Left renal pelvis (tissue), 4 donors: ENCODE measurements at places on chromosomes 6 and 20.

GRCh38 chr20:20092827-20093226 is 40.5 kb downstream of the CFAP61 start:
- DNase-seq: no peak

DNA sequence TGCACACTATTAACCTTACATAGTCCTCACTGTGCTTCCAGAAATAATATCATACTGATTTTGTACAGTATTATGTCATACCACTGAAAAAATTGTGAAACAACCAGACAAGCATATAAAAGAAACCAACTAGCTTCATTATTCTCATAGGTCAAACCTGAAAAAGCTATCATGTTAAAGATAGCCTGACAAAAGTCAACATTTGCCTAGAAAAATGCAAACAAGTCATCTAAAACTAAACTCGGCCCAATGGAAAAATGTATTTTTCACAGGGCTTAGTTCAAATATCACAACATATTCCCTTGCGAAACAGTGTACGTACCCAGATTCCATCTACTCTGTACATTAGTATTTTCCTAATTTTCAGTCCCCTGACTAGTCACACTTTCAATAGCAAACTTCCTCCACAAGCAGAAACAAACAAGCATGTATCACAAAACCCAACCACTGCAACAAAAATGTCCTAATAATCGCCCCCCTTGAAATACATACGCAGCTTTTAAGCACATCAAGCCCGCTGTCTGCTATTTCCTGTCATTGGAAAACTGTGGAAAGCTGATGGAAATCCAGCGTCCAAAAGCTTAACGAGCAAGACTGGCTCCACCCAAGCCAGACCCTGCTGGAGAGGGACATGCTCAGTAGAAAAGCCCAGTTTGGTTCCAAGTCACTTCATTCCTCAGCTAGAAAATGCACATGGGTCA is 93.1 kb downstream of the EPB41L2 start:
- peak; percentile 41 for DNase-seq

- no peak for DNase-seq
These were observed 1.6 kb upstream of the ARHGAP40 start for GRCh38 chr20:38600057-38600456.

DNA sequence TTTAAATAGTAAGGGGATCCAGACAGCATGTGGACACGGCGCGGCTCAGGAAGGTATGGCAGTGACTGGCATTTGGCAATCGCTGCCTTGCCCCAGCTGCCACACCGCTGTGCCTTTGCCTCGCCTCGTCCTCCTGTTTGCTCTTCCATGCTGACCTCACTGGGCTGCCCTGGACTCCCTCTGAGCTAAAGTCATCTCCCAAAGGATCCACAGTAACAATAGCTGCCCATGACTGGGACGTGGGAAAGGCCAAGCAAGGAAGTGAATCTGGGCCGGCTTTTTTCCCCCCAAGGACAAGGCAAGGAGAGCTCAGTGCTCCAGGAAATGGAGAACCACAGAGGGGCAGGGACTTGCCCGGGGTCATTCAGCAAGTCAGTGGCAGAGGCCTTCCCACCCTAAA is 48.1 kb downstream of the JPH2 start:
- no peak for DNase-seq

- no peak for DNase-seq
These were observed 181.0 kb downstream of the TRIM27 start for GRCh38 chr6:28742668-28743270.

GRCh38 chr6:156845454-156846155 is 68.4 kb downstream of the ARID1B start:
- DNase-seq: no peak

DNA sequence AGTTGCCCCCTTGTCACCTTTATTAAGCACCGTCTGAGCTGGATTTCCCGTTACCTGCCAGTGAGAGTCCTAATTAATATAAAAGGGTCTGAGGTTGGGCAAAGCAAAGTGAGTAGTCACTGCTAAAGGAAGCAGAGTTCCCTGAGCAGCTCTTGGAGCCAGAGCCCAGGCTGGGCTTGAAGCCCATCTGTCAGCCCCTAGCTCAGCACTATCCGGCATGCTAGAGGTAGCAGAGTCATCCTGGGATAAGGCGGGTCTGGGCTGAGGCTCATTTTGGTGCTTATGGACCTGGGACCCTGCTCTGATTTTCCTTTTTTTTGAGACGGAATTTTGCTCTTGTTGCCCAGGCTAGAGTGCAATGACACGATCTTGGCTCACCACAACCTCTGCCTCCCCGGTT is 46.2 kb downstream of the ADNP start:
- no peak for DNase-seq

GRCh38 chr20:51004305-51004727 is 18.6 kb downstream of the KCNG1 start:
- no peak for DNase-seq

- DNase-seq: no peak
These were observed 298.5 kb upstream of the SLC35B3 start for GRCh38 chr6:8733879-8734278.

- no peak for DNase-seq
These were observed 134.2 kb downstream of the CEP57L1 start for GRCh38 chr6:109229536-109229935.

- no peak for DNase-seq
These were observed 102.7 kb upstream of the QKI start for GRCh38 chr6:163311830-163312229.

DNA sequence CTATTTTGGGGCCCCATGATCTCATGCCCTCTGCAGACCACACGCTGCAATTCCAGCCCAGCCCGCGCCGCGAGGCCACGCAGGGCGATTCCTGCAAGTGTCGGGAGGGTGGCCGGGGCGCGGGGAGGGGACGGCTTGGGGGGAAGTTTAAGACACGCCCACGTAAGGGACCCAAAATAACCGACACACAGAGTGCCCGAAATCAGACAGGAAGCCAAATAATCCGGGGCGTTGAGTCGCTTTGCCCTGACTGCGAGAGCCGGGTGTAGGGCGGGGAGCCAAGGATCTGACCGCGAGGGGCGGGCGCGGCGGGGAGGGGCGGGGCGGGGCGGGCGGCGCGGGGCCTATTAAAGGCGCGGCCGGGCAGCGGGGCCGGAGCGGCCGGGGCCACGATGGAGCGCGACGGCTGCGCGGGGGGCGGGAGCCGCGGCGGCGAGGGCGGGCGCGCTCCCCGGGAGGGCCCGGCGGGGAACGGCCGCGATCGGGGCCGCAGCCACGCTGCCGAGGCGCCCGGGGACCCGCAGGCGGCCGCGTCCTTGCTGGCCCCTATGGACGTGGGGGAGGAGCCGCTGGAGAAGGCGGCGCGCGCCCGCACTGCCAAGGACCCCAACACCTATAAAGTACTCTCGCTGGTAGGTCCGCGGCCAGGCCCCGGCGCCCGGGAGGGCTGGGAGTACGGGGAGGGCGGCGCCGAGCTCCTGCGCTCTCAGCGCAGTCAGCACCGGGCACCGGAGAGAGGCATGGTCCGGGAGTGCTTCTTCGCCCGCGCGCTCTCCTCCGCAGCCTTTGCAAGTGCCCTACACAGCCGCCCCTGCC is at the start of gene ENPP1:
TSS of gene ENPP1 (plus strand) at position 377 of the 816 bp plus-strand sequence. CDS start at position 393, 16 bp downstream.
- no peak for DNase-seq

- DNase-seq: no peak
These were observed 87.0 kb upstream of the ADGRF1 start for GRCh38 chr6:47129129-47129528.

DNA sequence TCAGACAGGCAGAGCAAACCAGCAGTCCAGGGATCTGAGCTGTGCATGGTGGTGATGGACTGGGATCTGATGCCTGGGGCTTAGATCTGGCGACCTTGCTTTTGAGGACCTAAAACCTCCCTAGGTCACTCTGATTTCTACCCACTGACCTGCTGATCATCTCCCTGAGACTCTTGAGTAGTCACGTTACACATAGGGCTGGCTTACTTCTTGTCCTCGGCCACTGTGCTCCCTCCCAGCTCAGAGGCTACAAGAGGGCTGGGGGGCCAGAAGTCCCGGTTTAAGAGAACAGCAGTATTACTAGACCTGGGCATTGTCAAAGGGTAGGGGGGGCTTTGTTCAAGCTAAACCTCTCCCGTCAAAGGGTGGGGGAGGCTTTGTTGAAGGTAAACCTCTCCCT is 5.5 kb downstream of the DYNLT1 start:
- no peak for DNase-seq

- no peak for DNase-seq
These were observed 32.2 kb upstream of the REV3L start for GRCh38 chr6:111515259-111515658.

- no peak for DNase-seq
These were observed 512.7 kb downstream of the DHX35 start for GRCh38 chr20:39474879-39475278.

- no peak for DNase-seq
These were observed 57.1 kb downstream of the TCP11 start for GRCh38 chr6:35084041-35084491.

DNA sequence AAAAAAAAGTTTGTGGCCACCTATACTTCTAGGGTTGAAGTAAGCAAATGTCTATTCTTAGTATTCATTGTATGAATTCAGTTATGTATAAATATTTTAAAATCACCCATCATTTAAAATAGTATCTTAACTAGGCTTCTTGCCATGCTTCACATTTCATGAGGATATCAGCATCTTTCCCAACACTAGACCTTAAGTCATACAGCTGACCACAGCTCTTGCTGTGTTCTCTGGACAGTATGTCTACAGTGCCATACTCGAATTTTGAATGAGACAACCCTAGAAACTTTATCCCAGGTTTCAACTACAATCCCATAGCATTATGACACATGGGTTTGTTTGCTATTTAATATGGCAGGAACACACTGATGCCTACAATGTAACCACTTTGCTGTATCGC is 5.2 kb downstream of the TXNDC5 start:
- DNase-seq: no peak

DNA sequence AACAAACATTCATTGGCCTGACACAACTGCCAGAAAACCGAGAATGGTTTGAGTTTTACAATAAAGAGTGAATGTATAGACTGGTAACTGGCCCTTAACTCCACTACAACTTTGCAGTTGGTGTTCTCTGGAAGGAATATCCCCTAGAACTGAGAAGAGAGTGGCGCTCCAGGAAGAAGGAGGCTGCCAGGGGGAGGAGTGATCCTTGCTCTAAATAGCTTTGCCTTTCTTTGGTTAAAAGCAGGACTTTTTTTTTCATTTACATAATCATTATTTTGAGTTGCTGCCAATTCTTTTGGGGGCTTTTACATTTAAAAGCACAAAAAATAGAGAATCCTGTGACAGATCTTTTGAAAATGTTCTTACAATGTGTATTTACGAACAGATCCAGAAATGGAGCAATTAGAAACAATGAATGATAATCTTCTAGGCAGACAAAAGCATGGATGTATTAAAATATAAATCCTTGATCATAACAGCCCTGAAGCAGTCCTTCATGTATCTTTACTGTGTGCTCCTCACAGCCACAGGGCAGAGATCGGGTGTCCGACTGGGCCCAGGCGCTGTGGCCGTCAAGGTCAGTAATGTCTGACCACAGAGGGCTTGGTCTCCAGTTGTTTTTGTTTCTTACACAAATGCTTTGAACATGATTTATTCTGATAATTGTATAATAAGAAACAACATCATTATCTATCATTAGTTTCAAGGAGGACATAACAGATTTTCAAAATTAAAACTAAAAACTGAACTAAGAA is 612.2 kb downstream of the HDGFL1 start:
- DNase-seq: no peak

GRCh38 chr6:149234051-149234962 is 83.2 kb upstream of the TAB2 start:
- DNase-seq: no peak

DNA sequence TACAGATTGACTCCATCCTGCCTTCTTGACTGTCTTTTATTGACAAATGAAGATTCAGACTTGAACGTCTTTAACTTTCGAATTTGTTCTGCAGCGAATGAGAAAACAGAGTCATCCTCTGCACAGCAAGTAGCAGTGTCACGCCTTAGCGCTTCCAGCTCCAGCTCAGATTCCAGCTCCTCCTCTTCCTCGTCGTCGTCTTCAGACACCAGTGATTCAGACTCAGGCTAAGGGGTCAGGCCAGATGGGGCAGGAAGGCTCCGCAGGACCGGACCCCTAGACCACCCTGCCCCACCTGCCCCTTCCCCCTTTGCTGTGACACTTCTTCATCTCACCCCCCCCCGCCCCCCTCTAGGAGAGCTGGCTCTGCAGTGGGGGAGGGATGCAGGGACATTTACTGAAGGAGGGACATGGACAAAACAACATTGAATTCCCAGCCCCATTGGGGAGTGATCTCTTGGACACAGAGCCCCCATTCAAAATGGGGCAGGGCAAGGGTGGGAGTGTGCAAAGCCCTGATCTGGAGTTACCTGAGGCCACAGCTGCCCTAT is 12.2 kb downstream of the BRD2 start:
- no peak for DNase-seq

DNA sequence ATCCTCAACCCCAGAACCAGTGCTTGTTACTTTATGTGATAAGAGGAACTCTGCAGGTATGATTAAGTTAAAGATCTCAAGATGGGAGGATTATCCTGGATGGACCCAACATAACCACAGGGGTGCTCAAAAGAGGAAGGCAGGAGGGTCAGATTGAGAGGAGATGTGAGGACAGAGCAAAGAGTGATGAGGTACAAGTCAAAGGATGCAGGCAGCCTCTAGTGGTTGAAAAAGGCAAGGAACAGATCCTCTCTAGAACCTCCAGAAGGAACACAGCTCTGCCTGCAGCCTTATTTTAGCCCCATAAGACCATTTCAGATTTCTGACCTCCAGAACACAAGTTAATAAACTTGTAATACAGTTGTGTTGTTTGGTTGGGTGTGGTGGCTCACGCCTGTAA is 41.2 kb downstream of the PDSS2 start:
- DNase-seq: no peak

DNA sequence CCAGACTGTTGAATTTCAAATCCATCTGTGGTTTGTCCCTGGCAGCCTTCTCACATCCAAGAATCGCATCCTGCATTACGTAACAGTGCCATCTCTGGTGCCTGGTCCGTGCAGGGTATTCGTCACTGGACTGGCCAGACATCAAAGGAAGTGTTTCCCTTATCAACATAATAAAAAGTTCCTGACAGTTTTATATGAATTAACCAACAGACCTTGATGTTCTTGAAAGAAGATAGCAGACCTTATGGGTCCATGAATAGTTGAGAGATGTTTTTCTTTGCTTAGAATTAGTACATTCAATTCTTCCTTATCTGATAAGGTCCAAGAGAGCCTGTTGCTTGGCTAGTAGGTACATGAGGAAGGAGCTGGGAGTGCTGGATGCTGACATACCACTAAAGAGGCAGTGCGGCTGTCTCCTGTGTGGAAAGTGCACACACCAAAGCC is 77.6 kb downstream of the PHACTR2 start:
- no peak for DNase-seq

- no peak for DNase-seq
These were observed 6.6 kb downstream of the TUBB start for GRCh38 chr6:30726506-30727413.

DNA sequence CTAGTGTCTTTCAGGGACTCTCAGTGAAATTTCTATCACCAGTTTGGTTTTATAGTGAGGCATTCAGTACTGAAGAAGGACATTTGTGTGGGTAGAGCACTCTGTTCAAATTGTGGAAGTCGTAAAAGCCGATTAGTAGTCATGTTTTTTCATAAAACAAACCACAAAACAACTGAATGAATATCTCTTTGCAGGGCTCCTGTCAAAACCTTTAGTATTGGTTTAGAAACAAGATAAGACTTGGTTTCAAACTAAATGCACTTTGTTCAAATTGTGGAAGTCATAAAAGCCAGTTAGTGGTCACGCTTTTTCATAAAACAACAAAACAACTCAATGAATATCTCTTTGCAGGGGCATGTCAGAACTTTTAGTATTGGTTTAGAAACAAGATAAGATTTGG is 23.8 kb downstream of the ADGRF4 start:
- no peak for DNase-seq

- DNase-seq: no peak
These were observed 34.5 kb upstream of the RREB1 start for GRCh38 chr6:7073082-7073820.
